ENCODE measurements at places on chromosomes 4 and X.
A peak's percentile ranks its signal among the peaks of the same experiment; 100 is the strongest.

- peak; percentile 37 for DNase-seq
Observed at GRCh38 chr4:89939994-89940393, 45.3 kb downstream of the MMRN1 start.

GRCh38 chr4:38099908-38100407, 139.8 kb downstream of the PTTG2 start:
- no peak for DNase-seq

- no peak for DNase-seq
Observed at GRCh38 chr4:17324386-17324830, 187.5 kb downstream of the QDPR start.

GRCh38 chr4:40333921-40334352, 1.2 kb upstream of the CHRNA9 start:
- DNase-seq: no peak

- no peak for DNase-seq
Observed at GRCh38 chrX:39796856-39797255, 300.9 kb downstream of the BCOR start.

DNA sequence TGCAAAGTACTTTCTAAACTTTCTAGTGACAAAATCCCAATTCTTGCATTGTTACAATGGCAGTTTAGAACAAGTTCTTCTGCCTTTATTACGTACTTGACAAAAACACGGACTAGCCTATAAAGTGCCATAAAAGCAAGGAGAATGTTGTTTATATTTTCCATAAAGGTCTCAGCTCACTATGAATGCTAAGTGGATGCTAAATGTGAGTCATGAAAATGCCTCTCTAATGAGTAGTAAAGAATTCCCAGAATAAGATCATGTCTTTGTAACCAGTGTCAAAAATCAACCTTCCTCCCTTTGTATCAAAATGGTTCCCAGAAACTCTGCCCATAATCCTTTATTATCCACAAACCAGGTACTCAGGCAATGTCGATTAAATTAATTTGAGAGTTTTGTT, 539.8 kb upstream of the SLIT2 start:
- DNase-seq: no peak

- no peak for DNase-seq
Observed at GRCh38 chr4:98672583-98673287, 14.3 kb upstream of the TSPAN5 start.

DNA sequence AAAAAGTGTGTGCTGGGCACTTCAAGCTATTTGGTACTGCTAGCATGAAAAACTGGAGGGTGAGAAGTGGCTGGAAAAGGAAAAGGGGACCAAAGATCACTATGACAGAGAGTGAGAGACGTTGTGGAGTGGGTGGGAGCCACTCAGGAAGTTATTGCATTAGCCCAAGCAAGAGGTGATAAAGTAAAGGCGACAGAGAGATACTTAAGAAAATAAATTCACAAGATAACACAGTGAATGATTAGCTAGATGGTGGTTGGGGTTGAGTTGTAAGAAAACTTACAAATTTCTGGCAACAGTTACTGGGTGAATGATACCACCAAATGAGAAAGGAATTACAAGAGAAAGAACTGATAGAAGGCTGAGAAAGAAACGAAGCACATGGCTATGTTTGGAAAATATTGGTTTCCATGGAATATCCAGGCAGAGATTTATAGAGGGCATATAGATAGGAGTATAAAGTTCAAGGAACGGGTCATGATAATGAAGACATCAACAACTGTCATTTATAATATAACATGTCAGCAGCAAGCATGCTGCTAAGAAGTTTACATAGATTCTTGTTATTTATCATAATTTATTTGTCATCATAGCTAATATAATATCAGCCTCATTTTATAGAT, 60.7 kb downstream of the CASK start:
- DNase-seq: no peak

GRCh38 chr4:68070302-68070701, 59.4 kb downstream of the TMPRSS11F start:
- DNase-seq: no peak

DNA sequence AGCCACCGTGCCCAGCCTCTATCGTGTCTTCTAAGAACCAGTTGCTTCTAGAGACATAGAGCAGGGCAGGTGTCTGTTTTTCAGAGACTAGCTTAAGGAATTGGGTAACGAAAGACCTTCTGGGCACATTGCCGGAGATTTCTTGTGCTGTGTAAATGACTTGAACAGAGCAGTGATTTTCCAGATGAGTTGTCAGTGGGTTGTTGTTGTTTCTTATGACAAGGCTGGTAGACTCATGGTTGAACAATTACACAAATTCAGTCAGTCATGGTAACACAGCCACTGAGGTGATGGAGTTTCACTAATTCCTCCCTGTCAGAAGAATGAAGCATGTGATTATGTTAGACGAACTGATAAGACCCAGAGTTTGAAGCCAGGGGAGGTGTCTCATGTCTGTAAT, 20.5 kb upstream of the DDX3X start:
- no peak for DNase-seq

- no peak for DNase-seq
Observed at GRCh38 chr4:68271851-68272357, 26.4 kb upstream of the TMPRSS11B start.

DNA sequence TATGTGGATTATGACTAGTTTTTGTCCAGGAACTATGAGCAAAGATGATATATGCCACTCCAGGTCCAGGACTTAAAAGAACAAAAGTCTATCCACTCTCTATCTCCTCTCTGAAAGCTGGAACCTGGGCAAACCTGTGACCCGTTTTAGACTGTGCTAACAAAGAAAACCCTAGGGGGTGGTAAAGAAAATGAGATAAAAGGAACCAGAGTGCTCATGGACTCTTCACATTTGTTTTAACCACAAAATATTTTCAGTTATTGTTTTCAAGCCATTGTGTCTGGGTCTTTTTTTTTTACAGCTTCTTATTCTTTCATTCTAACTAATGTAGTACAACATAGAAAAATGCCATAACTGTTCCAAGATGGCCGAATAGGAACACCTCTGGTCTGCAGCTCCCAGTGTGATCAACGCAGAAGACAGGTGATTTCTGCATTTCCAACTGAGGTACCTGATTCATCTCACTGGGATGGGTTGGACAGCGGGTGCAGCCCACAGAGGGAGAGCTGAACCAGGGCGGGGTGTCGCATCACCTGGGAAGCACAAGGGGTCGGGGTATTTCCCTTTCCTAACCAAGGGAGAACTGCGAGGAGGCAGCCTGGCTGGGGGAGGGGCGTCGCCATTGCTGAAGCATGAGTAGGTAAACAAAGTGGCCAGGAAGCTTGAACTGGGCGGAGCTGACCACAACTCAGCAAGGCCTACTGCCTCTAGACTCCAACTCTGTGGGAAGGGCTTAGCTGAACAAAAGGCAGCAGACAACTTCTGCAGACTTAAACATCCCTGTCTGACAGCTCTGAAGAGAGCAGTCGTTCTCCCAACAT, 45.1 kb downstream of the CHM start:
- DNase-seq: no peak

DNA sequence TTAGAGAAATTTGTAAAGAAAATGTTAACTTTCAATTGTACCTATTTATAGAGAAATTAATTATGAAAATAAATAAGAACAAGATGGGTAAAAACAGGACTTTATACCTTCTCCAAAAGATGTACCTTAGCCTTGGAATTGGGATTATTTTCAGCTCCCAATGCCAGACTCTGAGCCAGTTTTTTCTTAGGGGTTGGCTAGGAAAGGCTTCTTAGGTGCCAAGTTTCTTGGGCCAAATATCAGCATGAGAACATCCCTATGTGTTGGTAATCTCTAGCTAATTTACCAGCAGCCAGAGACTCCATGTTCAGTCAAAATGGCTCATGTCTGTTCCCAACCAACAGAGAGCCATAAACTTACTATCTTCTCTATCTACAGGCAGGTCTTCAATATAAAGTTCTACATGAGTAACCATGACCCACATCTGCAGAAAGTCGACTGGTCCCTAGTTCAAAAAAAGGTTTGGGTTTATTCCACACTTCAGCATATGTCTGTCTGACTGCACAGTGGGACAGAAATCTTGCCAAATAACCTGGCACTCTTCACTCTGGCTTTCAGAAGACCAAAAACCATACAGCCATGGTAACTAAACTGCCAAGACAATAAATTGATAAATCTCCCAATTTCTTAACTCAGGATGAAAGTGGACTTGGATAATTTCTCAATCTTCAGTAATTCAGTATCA, 380.5 kb upstream of the RASGEF1B start:
- no peak for DNase-seq

DNA sequence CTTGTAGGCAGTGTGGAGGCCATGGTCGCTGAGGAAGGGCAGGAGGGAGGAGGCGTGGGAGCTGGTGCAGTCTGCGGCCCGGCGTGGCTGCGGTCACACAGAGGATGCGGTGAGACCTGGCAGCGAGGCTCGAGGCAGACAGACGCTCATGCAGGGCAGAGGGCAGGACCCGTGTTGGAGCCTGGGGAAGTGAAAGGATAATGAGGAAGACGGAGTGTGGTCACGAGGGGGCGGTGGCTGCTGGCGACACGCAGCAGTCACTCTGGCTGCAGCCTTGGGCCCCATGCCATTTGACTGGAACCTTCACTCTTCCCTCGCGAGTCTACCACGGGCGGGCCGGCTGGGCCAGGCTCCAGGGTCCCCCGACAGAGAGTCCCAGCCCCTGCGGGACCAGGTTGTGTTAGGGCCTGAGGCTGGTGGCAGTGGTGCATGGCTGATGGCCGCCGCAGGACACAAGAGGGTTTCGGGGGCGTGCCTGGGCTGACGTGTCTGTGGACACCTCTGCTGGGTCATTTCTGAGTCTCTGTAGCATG, 68.8 kb upstream of the HGFAC start:
- no peak for DNase-seq

GRCh38 chr4:3807822-3808496, 41.8 kb downstream of the ADRA2C start:
- DNase-seq: no peak

- DNase-seq: no peak
Observed at GRCh38 chr4:148530114-148530513, 87.9 kb upstream of the NR3C2 start.

- DNase-seq: no peak
Observed at GRCh38 chrX:44708470-44708869, 135.4 kb upstream of the DUSP21 start.

- DNase-seq: no peak
Observed at GRCh38 chr4:161696944-161697343, 466.9 kb downstream of the FSTL5 start.

- DNase-seq: no peak
Observed at GRCh38 chr4:110821186-110821585, 198.3 kb upstream of the PITX2 start.

DNA sequence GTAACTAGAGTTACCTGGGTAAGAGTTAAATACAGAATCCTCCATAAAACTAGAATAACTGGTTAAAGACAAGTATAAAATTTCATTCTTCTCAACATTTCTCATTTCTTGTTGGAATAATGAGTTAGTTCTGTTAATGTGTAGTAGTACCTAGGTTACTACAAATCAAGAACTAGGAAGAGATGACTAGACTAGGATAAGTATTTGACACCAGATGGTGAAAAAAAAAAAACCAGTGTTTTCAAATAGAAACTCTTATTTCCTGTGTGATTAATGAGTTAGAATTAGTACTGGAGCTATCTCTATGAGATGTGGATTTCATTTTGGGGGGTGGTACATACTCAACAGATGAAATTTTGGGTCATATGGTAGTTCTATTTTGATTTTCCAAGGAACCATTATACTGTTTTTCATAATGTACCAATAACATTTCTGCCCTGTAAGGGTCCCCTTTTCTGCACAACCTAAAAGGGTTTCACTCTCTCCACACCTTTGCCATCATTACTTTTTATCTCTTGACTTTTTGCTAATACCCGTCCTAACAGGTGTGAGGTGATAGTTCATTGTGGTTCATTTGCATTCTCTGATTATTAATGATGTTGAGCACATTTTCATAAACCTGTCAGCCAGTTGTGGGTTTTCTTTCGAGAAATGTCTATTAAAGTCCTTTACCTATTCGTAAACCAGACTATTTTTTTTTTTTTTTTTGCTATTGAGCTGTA, 1.7 kb upstream of the VCX start:
- no peak for DNase-seq

DNA sequence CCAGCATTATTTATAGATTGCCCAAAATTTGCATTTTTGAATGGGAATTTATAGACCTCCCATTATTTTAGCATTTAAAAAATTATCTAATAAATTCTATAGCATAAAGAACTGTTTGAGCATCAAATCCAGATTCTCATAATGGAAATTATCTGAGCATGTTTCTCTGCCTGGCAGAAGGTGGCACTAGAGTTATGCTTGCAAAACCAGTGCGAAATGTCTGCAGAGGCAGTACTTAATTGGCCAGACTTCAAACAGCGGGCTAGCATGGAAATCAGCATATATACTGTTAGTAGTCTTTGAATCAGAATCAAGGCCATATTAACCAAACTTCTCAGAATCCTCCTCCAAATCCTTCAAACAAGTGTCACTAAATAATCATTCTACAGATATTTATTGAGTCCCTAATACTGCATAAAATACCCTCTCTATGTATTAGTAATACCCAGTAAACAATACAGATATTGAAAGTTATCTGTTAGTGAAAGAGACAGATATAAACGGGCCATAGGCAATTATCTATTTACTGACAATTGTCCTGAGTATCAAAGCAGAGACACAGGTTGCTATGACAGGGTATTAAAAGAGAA, 78.7 kb upstream of the DCLK2 start:
- no peak for DNase-seq

DNA sequence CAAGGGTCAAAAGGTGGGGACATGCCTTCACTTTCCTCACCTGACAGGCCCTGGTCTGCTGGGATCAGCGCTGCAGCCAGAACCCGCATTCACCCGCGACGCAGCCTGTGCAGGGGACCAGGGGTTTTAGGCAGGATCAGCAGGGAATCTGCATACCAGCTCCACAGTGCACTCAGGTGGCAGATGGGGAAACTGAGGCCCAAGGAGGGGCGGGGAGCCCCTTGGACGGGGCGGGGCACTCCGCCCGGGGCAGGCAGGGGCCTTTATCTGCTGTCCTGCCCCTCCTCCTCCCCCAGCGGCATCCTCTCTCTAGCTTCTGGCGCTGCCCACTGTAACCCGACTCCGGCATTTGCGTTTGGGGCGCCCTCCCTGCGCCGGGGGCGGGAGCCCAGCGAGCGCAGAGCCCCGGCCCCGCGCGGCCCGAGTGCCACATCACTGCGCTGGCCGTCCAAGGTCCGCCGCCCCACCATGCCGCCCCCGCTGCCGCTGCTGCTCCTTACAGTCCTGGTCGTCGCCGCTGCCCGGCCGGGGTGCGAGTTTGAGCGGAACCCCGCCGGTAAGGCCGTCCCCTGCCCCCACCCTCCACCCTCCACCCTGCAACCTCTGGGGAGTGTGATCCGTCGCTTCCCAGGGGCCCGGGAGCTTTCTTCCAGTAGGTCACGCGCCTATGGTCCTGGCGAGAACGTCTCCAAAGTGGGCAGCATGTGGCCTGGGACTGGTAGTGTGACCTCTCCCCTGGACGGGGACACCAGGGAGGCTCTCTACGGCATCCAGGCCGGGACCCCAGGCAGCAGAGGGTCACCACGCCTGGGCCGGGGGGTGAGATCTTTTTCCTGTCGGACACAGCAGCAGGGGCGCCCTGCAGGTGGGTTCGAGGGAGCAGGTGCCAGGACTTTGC, at the start of gene CPZ:
Gene CPZ, plus strand, starts transcription at position 400 of the 898 bp plus-strand sequence. Its CDS starts 69 bp downstream, at position 469.
- no peak for DNase-seq

All from dorsolateral prefrontal cortex (tissue), 122 donors.